ENCODE measurements at places on chromosomes 16 and 17.
A peak's percentile ranks its signal among the peaks of the same experiment; 100 is the strongest.

GRCh38 chr16:26334218-26335111, 642.7 kb downstream of the HS3ST4 start:
- no peak for DNase-seq

GRCh38 chr16:16073891-16074881, 124.8 kb downstream of the ABCC1 start:
- no peak for DNase-seq

DNA sequence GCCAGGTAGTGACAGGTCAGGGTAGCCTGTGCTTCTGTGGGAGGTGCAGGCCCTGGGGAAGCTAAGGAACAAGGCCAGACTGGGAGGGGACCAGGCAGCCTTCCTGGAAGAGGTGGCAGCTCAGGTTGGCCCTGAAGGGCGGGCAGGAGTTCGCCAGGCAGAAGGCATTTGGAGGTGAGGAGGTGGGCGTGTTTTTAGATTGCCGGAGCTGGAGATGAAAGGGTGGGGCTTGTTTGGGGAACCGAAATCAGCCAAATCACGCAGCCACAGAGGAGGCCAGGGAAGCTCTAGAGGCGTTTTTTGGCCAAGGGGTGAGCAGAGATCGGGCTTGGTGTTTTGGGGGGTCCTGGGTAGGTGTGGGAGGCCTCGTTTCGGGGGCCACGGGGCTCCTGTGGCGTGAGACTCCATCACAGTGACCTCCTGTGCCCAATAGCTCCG, 7.6 kb downstream of the ADCY7 start:
- peak; percentile 62 for DNase-seq

DNA sequence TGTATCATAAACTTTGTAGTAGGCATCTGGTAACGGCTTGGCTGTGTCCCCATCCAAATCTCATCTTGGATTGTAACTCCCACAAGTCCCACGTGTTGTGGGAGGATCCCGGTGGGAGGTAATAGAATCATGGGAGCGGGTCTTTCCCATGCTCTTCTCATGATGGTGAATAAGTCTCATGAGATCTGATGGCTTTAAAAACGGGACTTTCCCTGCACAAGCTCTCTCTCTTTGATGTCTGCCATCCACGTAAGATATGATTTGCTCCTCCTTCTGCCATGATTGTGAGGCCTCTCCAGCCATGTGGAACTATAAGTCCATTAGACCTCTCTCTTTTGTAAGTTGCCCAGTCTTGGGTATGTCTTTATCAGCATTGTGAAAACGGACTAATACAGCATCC, 248.7 kb downstream of the SNX29 start:
- DNase-seq, result no peak

DNA sequence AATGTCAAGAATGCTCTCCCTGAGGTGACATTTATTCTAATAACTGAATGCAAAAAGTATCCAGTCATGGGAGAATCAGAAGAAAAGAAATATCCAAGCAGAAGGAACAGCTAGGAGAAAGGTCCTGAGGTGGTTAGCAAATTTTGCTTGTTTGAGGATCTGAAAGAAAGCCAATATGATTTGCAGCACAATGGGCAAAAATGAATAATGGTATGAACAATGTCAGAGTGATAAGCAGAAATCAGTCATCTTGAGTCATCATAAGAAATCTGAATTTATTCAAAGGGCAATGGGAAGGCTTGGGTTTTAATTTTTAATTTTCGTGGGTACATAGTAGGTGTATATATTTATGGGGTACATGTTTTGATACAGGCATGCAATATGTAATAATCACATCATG, 68.5 kb downstream of the BRIP1 start:
- no peak for DNase-seq

GRCh38 chr16:80144191-80144590, 396.6 kb upstream of the DYNLRB2 start:
- DNase-seq, result no peak

DNA sequence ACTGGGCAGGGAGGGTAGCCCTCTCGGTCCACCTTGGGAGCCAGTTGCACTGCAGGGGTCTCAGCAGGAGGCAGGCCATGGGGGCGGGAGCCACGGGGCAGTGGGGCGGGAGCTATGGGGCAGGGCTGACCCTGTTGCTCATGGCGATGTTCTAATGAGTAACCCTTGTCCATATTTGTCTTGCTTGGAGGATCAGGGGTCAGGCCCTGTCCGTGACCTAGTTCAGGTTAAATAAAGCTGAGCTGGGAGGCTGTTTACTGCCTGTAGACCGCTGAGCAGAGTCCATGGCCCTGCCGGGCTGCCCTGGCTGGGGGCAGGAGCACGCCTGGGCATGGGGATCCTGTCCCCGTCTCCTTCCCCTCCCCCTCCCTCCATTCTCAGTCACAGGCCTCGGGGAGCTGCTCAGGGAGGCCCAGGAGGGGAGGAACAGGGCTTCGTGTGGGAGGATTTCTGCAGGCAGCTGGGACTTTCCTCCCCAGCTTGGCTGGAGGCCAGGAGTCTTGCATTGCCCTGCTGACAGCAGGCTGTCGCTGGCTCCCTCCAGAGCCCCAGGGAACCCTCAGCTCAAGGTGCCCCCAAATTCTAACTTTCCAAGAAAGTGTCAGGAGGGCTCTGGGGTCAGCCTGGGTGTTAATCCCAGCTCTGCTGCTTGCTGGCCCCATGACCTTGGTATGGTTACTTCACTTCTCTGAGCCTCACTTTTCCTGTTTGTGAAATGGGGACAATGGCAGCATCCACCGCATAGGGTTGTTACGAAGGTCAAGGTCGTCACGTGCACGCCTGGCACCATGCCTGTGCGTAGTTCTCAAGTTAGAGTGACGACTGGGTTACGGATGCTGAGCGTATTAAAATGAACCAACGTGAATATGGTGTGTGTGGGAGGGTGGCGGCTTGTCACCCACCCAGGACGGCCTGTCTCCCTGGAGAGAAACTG, 6.1 kb upstream of the SERPINF2 start:
- no peak for DNase-seq

DNA sequence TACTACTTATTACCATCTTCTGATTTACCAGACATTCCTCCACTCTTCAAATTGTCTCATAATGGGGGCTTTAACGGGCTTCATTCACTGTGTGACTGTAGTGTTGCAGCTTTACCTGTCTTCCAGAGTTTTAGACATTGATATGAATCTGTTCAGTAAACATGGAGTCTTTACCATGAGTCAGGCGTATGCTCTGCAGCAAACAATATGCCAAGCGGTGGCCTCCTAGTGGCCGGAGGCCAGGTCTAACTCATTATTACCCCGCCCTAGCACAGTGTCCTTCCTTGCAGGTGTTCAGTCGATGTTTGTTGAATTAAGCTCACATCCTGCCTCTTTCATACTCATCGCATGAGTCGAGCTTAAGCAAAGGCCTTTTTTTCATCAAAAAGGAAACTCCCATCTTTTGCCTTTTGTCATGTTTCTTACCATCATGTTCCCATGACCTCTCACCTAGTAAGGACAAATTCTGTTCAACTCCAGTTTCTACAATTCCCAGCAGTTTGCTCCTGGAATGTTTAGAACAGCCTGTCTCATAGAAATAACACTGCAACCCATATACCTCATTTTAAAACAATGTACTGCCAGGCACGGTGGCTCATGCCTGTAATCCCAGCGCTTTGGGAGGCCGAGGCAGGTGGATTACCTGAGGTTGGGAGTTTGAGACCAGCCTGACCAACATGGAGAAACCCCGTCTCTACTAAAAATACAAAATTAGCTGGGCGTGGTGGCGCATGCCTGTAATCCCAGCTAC, 39.4 kb downstream of the TUBD1 start:
- DNase-seq, result peak; percentile 68

All from activated CD4-positive, alpha-beta T cell treated with anti-CD3 and anti-CD28 coated beads, Interleukin-2, amount 10 ng/mL, durations not matched to agents 7 days and 5 days (primary cell).